ENCODE measurements at places on chromosomes 7 and 10. TPM values are rescaled to one million over a fixed set of nuclear protein-coding genes. Genes with fewer than 3 reads are reported as not detected.
A peak's percentile ranks its signal among the peaks of the same experiment; 100 is the strongest.

- peak overlapping the region; percentile 69 for H3K27ac ChIP-seq
- no peaks in the 10 kb centered on the region for H3K27me3 ChIP-seq
- no peaks in the 10 kb centered on the region for H3K4me1 ChIP-seq
Measured at GRCh38 chr7:75732764-75733630, 5.7 kb downstream of the HIP1 start.

DNA sequence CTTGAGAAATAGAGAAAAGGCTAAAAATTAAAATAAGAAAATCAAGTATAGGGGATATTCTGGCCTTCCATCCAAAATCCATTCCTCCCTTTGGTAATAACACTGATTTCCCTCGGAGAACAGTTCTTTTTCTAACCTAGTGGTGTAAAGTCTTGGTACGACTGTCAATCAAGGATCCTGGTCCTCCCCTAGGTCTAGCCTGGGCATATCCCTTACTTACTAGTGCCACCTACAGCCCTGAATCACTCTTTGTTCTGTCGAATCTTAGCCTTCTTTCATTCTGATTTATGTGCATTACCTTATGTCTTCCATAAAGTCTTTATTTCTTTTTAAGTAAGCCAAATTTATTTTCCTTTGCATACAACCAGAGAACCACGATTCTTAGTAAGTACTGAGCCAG is 298.7 kb upstream of the LRRTM3 start:
- H3K36me3 ChIP-seq: no peaks in the 10 kb centered on the region
- no peak for DNase-seq
- no peak overlapping the region for H3K27ac ChIP-seq
- no peaks in the 10 kb centered on the region for H3K27me3 ChIP-seq
- H3K4me1 ChIP-seq: no peaks in the 10 kb centered on the region
- no peak overlapping the region for H3K4me3 ChIP-seq

DNA sequence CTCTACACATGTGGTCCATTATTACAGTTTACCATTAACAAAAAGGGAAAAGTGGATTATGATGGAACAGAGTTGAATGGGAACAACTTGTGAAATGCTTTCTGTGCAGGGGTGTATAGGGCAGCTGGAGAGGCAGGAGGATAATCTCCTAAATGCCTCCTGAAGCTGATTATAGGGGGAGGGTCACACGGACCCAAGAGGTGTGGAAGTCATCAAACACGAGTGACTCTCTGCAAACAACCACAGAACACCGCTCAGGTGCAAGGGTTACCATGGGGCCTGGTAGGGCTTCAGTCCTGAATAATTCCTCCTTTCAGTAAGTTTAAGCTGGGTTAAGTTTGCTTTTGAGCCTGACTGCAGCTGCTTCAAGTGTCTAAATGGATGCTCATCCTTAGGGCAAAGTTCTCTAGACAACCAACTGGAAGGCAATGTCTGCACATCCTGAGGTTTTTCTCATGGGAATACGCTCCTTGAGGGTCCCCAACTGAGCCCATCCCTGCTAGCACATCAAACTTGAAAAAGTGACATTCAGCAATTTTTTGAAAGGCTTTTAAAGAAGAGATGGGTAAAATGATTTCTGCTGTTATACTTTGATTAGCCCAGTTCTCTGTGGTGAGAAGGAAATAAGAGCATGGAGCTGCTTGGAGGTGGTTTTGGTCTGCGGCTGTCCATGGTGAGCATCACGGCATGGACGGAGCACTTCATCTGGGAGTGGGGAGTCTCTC is 1.9 kb downstream of the PDE6C start:
- H3K27me3 ChIP-seq: no peaks in the 10 kb centered on the region
- H3K36me3 ChIP-seq: no peaks in the 10 kb centered on the region
- H3K4me1 ChIP-seq: no peaks in the 10 kb centered on the region
- no peak overlapping the region for H3K4me3 ChIP-seq

- H3K27ac ChIP-seq: peak overlapping the region; percentile 42
- no peaks in the 10 kb centered on the region for H3K27me3 ChIP-seq
- no peaks in the 10 kb centered on the region for H3K36me3 ChIP-seq
Measured at GRCh38 chr10:24901686-24902399, 50.6 kb downstream of the PRTFDC1 start.

Gene C7orf57
- not detected for total RNA-seq

- H3K4me1 ChIP-seq: no peaks in the 10 kb centered on the region
- H3K27ac ChIP-seq: no peak overlapping the region
- no peak overlapping the region for H3K4me3 ChIP-seq
- H3K27me3 ChIP-seq: no peaks in the 10 kb centered on the region
- H3K36me3 ChIP-seq: no peaks in the 10 kb centered on the region
Measured at GRCh38 chr7:84149573-84149972, 45.0 kb downstream of the SEMA3A start.

Gene SPDYE8
- total RNA-seq: not detected

DNA sequence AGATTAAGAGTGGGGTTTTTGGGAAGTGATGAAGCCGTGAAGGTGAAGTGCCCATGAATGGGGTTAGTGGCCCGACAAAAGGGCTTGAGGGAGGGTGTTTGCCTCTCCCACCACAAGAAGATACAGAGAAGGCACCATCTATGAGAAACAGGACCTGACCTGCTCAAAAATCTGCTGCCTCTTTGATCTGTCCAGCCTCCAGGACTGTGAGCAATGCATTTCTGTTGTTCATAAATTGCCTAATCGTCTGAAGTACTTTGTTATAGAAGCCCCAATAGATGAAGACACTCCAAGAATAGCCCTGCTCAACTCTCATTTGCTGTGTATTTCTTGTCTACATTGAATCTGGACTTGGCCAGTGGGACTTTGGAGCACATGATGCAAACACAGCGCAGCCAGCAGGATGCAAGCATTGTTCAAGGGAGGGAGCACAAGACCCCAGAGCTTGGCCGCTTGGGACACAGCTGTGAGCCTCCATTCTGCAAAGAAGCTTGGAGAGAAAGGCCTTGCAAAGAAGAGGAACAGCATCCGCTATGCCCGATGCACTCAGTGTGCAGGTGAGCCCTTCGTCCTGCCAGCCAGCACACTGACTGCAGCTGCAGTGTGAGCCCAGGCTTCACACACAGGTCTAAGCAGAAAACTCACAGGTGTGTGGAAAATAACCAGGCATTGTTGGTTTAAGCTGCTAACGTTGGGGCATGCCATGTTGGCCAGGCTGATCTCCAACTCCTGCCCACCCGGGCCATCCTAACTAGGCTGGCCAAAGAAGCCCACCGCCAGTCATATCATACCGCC is 73.2 kb upstream of the KLF6 start:
- peaks cover 2% of the 10 kb centered on the region for H3K4me1 ChIP-seq
- H3K36me3 ChIP-seq: no peaks in the 10 kb centered on the region
- no peak for DNase-seq

Gene GSDME
- total RNA-seq: 25.5 TPM

- peaks cover 6% of the 10 kb centered on the region for H3K4me1 ChIP-seq
- H3K36me3 ChIP-seq: no peaks in the 10 kb centered on the region
- DNase-seq: no peak
- H3K27me3 ChIP-seq: no peaks in the 10 kb centered on the region
- peak overlapping the region; percentile 47 for H3K27ac ChIP-seq
Measured at GRCh38 chr10:61299841-61300240, 153.3 kb downstream of the TMEM26 start.

GRCh38 chr7:116575853-116576252 is 51.0 kb downstream of the CAV1 start:
- DNase-seq: no peak
- no peak overlapping the region for H3K4me3 ChIP-seq
- H3K27ac ChIP-seq: no peak overlapping the region
- no peaks in the 10 kb centered on the region for H3K4me1 ChIP-seq
- H3K36me3 ChIP-seq: no peaks in the 10 kb centered on the region

Gene POLD2
- total RNA-seq: 73.3 TPM

DNA sequence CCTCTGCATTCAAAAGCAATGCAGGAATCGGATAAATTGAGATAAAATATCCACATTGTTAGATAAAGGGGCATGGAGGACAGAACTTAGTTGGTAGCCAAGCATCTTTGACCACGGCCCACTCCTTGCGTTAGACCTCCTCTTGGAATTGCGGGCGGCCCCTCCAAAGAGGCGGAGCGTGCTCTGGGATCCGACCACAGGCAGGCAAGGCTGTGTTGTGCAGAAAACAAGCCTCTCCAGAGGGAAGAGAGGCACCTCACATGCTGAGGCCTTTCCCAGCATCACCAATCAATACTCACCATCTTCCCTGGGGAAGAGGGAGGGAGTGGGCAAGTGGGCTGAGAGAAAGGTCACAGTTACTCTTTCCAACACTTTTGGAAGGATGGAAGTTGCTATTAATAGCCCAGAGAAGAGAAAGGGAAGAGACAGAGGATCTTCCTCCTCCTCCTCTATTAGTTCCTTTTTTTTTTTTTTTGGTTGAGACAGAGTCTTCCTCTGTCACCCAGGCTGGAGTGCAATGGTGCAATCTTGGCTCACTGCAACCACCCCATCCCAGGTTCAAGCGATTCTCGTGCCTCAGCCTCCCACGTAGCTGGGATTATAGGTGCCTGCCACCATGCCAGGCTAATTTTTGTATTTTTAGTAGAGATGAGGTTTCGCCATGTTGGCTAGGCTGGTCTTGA is 49.7 kb upstream of the NRF1 start:
- no peaks in the 10 kb centered on the region for H3K36me3 ChIP-seq
- H3K4me3 ChIP-seq: no peak overlapping the region
- H3K27me3 ChIP-seq: no peaks in the 10 kb centered on the region
- H3K27ac ChIP-seq: no peak overlapping the region
- no peak for DNase-seq
- H3K4me1 ChIP-seq: no peaks in the 10 kb centered on the region

DNA sequence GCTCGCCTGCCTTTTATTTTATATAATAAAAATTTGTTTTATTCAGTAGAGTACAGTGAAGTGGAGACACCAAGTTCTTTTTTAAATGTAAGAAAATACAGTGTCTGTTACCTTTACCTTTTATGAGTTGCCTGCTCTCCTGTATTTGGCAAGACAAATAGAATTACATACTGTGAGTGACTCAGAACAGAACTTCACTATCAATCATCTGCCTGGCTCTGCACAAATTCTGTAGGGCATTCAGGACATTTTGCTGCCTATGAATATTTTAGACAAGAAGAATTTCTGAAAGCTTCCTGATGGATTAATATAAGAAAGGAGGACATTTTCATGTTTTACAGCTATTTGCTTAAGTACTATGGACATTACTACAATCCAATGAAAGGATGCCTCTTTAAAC is 135.4 kb upstream of the PHF14 start:
- DNase-seq: no peak
- H3K36me3 ChIP-seq: no peaks in the 10 kb centered on the region
- H3K4me1 ChIP-seq: no peaks in the 10 kb centered on the region
- H3K27me3 ChIP-seq: no peaks in the 10 kb centered on the region
- no peak overlapping the region for H3K27ac ChIP-seq
- no peak overlapping the region for H3K4me3 ChIP-seq

Gene TMEM229A
- total RNA-seq: not detected

Gene LRIT1
- not detected for total RNA-seq

- H3K27me3 ChIP-seq: no peaks in the 10 kb centered on the region
- no peaks in the 10 kb centered on the region for H3K36me3 ChIP-seq
Measured at GRCh38 chr7:135801045-135801693, 52.6 kb upstream of the FAM180A start.

DNA sequence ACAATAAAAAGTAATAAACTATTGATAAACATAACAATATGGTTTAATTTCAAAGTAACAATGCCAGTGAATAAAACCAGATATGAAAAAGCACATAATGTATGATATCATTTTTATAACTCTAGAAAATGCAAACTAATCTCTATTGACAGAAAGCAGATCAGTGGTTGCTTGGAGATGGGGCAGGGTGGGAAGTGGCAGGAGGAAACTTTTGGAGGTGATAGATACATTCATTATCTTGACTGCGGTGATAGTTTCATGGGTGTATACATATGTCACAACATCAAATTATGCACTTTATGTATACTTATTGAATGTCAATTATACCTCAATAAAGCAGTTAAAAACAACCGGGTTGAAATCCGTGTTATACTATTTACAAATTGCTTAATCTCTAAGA is 16.0 kb upstream of the C1GALT1 start:
- no peaks in the 10 kb centered on the region for H3K27me3 ChIP-seq
- DNase-seq: no peak
- no peak overlapping the region for H3K27ac ChIP-seq

GRCh38 chr10:91708174-91708861 is 75.4 kb upstream of the PPP1R3C start:
- no peaks in the 10 kb centered on the region for H3K4me1 ChIP-seq
- no peak overlapping the region for H3K4me3 ChIP-seq
- H3K36me3 ChIP-seq: no peaks in the 10 kb centered on the region

DNA sequence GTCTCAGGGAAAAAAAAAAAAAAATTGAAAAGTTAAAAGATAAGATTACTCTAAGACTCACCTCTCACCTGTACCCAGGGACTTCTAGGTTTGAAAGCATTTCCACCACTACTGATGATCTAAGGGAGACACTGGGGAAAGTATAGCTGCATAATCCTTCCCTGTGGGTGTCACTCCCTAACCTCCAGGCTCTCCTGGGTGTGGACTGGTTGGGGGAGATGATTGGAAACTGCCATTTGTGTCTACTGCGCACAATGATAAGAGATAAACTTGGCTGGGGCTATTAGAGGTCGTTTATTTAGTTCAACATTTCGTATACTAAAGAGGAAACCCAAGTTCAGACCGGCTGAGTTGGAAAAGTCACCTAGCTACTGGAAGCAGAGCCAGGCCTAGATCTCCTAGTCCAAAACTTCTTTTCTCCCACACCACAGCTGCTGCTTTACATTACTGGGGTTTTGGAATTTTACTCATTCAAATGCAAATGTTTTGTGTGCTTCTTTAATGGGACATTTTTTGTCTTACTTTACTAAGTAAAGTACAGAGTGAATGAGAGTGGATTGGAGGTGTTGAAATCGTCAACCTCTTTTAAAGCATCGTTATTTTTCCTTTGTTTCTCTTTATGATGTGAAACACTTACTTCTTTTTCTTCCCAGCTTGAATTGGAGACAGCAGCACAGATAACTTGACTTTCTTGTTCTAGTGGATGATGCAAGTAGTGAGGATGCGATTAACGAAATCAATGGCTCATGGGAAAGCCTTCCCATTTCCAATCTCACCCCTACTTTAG is 22.3 kb upstream of the SEC61G start:
- H3K27ac ChIP-seq: no peak overlapping the region
- no peaks in the 10 kb centered on the region for H3K27me3 ChIP-seq
- no peak overlapping the region for H3K4me3 ChIP-seq
- no peaks in the 10 kb centered on the region for H3K36me3 ChIP-seq
- H3K4me1 ChIP-seq: no peaks in the 10 kb centered on the region

Gene IDI2
- total RNA-seq: not detected
